ENCODE measurements at places on chromosomes 7 and 10.

DNA sequence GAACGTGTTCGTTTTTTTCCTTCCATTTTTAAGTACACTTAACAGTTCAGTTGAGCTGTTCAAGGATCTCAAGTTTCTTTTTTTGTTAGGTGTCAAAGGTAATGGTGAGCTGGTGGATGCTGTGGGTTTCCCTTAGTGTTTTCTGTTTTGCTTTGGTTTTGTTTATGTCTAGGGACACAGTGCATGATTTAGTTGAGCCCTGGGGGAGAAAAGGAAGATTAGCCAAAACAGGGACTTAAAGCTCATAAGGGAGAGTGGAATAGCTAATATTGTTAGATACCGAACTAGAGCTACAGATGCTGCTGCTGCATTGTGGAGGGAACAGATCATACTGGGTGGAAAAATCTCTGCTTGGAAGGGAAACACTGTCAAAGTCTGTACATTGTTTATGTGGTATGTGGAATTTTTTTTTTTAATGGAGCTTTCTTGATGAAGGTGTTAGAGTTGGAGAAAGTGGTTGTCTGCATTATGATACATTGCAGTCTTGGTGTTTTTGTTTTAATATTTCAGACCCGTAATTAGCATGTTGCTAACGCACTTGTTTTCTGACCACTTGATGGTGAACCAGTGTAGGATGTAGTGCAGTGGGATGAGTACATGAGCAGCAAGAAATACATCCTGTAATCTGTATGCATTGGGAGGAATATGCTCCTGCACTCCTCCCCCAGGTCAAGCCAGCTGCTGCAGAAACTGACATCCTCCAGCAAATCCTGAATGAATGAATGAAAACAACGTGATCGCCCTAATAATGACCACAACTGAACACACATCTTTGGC is 2.1 kb downstream of the GLCCI1 start:
- DNase-seq = no peak

DNA sequence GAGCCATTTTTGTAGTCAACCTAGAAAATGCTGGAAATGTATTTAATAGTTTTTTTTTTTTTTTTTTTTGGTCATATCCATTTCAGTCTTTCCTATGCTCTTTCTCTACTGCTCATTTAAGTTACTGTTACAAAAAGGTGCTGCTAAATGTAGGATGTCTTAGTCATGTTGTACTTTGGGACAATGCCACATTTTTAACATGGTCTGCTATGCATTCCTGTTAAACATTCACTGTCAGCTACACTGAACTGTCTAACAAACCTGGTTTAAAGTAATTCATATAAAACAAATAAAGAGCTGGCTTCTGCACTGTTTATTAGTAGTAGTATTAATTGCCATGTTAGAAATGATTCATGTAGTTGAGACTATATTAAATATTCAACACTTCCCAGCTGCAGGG is 108.6 kb downstream of the NSUN6 start:
- no peak for DNase-seq

GRCh38 chr10:118621304-118621942 is 26.0 kb upstream of the PRLHR start:
- DNase-seq = no peak

GRCh38 chr10:96622013-96622787 is 35.4 kb upstream of the TM9SF3 start:
- no peak for DNase-seq

DNA sequence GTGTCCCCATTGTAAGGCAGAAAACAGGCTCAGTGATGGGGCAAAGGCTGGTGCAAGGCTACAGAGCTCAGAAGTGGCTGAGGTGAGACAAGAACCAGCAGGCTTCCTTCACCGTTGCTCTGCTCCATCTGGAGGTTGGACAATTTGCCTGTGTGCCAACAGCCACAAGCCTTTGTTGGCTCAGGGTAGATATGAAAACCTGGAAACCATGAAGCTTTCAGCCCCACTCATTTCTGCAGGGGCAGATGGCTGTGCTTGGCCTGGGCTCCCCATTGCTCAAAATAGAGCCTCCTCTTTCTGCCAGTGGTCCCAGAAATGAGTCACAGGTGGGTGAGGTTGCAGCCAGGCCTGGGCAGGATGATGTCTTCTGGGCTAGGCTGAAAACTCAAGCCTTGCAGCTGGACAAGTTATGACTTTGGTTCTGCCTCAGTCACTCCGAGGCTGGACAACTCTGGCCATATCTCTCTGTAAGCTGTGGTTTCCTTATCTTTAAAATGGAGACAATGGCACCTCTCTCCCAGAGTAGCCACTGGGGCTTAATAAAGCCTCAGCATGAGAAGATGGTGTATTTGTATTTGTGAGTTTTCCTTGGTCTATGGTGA is 12.2 kb upstream of the ZNF273 start:
- DNase-seq = no peak

- no peak for DNase-seq
Measured at GRCh38 chr7:75762350-75762917, 9.6 kb downstream of the CCL26 start.

GRCh38 chr10:79447911-79448731 is 2.7 kb upstream of the ZCCHC24 start:
- no peak for DNase-seq

DNA sequence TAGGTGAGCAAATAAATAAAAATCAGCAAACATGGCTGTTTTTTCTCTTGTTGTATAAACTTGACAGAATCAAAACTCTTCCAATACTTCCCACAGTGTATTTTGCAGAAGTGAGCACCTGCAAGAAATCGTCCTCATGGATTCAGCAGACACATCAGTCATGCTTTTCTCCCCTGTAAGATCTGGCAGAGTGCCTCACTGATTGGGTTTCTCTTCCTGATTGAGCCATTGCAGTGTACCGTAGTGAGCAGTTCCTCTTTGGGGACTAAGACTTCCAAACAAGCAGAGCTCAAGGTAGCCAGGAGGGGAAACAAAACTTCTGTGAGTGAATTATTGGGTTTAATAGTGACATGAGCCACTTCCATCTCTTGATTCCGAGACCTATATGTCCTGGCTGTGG is 2.2 kb upstream of the CCDC3 start:
- DNase-seq = no peak

DNA sequence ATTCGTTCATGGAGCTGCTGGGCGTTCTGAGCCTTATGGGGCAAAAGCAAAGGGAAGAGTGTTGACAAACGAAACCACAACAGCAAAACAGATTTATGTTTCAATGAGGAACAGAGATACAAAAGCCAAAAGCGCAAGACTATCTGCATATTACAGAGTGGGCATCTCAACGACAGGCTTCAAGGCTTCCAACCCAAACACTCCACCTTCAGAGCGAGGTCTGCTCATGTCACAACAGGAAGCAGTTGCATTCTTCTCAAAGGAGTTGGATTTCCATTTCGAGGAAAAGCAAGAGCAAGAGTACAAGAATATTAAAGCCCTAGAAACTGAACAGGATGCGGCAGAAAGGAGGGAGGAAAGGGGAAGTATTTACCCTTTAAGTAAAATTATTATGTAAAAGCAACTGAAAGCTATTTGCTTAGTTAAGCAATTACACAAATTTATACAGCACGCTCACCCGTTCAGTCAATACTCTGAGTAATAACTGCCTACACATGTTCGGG is 189.3 kb downstream of the ELMO1 start:
- DNase-seq = no peak

GRCh38 chr10:80691441-80691840 is 153.7 kb downstream of the SH2D4B start:
- DNase-seq = no peak

GRCh38 chr7:1742555-1743303 is 72.7 kb downstream of the ELFN1 start:
- no peak for DNase-seq

GRCh38 chr10:62414359-62414758 is 40.2 kb downstream of the ZNF365 start:
- DNase-seq = no peak

DNA sequence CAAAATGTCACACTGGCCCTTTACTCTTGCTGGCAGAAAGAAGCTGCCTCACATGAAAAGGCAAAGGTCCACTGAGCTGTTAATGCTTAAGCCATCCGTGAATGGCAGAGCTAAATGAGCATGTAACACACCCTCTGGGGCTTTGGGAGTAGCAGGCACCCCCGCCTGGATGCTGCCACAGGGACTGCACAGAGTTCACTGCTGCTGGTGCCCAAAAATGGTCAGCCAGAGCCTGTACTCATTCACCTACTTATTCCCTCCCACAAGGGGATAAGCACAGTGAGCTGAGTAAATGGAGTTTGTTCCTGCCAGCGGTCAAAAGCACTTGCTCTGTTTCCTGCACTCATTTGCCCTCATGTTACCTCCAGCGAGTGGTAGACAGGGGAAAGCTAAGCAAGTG is 374.0 kb upstream of the STEAP1 start:
- DNase-seq = no peak

GRCh38 chr10:101995451-101996063 is 60.4 kb downstream of the ARMH3 start:
- no peak for DNase-seq

DNA sequence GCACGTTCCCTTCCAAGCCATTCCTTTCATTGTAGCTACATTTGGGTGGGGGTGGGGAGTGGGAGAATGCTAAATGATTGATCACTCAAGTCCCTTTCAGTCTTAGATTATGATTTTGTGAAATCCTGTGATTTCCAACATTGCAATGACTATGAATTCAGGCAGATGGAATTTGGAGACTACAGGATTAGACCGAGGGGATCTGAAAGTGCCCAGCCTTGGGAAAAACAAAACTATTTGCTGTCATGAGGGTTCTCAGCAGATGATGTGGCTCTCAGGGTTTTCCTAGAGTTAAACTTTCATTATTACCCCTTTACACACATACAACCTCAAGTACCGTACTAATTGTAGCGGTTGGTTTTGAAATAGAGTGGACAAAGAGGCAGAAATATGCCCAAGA is 4.7 kb downstream of the MACROH2A2 start:
- DNase-seq = no peak

GRCh38 chr10:132417957-132418441 is 21.0 kb downstream of the PWWP2B start:
- DNase-seq = no peak

DNA sequence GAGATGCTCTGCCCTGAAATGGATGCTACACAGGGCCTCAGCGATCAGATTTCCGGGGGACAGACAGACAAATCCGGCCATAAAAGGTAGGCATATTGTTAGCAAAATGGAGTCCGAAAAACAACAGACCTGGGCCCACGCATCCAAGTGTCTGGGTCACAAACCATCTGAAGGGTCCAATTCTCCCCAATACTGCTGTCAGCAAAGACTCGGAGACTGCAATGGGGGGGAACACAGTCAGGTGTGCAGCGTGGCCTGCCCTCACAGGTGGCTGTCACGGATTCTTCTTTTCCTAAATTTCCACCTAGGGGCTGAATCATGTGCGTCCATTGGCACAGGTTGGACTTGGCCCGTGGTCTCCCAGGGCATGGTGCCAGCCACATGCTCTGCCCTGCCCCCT is 12.9 kb downstream of the PKD1L1 start:
- no peak for DNase-seq

- DNase-seq = no peak
Measured at GRCh38 chr7:113487925-113488731, 369.8 kb upstream of the SMIM30 start.

GRCh38 chr10:3108575-3109105 is 41.3 kb downstream of the PFKP start:
- no peak for DNase-seq

DNA sequence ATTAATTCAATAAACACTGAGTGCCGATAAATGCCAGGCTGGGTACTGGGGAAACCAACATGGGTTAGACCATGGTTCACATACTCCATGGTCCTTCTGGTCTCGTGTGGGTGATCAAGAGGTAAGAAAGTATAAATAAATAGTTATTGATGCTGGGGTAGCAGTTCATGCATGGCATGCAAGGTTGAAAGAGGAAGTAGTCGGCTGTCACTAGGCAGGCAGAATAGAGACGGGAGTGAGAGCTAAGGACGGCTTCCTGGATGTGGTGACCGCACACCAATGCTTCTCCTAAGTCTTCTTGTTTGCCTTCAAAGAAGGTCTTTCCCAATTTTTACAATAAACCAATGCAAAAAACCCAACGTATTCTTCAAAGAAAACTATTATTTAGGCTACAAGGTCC is 208.6 kb downstream of the ADAM12 start:
- no peak for DNase-seq

DNA sequence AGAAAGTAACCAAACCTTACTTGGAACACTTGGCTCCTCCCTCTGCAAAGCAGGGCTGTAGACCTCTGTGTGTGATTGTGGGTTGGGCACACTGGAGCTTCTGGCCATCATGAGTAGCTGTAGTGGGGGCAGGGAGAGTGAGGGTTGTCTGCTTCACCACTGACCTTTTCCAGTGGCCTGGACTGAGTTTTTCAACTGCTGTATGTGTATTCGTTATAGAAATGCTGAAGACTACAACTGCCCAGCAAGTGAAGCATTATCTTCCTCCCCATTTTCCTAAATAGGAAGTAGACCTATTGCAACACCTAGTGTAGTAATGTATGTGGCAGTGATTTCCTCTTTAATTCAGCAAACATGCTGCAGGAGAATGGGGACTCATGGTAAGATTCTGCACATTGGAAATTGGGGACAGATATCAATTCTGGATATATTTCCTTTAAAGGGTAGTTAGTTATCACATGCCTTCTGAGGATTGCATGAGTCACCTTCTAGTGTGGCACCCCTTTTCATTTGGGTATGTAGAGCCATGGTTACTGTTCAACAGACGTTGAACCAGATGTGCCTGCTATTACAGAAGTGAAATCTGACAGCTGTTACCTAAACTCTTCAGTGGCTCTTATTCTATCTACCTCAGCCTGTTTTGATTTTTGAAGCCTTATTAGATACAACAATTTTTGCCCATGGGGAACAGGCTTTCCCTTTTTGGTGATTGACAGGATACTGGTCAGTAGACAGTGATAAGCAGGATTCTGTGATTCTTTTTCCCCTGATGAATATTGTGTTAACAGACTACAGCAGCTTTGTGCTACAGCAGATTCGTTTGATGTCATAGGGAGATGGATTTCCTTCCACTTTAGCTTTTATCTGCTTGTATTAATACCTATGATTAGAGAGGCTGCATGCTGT is 130.9 kb downstream of the SND1 start:
- DNase-seq = no peak

DNA sequence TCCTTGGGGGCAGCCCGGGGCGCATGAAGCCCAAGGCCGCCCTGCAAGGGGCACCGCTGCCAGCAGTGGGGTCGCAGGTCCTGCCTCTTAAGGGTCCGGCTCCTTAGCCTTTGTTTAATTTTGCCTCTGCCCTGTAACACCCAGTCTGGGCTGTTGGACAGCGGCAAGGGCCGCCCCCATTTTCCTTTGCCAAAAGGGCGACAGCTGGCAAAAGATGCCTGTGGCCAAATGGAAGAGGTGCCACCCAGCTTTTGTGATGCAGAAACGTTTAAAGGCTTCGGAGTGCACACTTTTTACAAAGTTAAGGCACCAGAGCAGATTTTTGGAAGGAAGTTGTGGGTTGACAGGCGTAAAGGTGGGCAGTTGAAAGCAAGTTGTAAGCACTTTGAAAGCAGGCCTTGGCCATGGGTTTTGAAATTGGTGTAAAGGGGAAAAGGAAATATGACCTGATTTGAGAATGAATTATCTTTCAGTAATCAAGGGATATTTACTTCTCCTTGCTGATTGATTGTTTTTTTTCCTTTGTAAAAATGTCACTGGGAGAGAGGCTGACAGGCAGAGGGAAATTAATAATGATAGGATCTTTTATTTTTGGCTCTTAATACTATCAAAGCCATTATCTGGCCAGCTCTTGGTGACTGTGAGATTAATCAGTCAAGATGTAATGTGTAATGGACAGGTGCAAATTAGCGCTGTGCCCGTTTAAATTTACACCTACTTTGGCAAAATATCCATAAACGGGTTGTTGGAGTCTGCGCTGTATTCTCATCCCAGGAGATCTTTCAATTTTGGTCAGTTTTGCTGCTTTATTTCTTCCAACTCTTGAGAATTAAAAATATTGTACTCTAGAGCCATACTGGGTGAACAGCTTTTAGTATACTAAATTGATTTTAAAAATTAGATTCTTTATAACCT is 1.2 kb downstream of the CASD1 start:
- peak; percentile 4 for DNase-seq

All from stimulated activated CD8-positive, alpha-beta memory T cell treated with anti-CD3 and anti-CD28 coated beads, Interleukin-2, amount 100 ng/mL, for 48 hours (primary cell).